ENCODE measurements at places on chromosomes 4 and X.

DNA sequence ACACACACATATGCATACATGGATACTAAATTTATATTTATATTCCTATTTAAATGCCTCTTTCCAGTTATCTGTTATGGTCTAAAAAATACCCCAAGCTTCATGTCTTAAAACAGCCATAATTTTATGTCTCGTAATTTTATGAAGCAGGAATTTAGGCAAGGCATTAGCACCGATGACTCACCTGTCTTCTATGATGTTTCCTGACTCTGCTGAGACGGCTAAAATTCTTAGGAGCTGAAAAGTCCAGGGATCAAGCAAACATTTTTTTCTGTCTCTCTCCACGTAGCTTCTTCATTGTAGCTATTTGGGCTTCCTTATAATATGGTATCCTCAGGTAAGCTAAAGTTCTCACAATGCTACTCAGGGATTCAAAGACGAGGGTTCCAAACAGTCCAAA lies 930.3 kb downstream of the STIM2 start:
- no peak for DNase-seq

- no peak for DNase-seq
Measured at GRCh38 chrX:45956191-45956870, 588.9 kb downstream of the ZNF674 start.

GRCh38 chrX:13418126-13419097 lies 98.6 kb upstream of the ATXN3L start:
- no peak for DNase-seq

DNA sequence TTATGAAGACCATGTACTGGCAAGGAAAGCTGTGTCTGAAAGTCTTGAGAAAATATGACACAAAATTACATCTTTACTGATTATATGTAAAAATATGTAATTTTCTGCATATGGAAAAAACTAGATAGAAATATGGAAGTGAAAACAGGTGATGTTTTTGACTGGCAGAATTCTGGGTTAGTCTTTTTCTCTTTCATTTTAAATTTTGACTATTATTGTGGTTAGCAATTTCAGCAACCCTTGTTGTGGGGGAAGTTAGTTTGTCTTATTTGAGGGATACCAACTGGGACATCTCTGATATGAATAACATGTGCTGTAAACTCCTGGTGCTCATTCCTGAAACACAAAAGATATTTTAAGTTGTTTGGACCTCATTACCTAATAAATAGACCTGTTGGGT lies 49.9 kb upstream of the CPEB2 start:
- DNase-seq = no peak

DNA sequence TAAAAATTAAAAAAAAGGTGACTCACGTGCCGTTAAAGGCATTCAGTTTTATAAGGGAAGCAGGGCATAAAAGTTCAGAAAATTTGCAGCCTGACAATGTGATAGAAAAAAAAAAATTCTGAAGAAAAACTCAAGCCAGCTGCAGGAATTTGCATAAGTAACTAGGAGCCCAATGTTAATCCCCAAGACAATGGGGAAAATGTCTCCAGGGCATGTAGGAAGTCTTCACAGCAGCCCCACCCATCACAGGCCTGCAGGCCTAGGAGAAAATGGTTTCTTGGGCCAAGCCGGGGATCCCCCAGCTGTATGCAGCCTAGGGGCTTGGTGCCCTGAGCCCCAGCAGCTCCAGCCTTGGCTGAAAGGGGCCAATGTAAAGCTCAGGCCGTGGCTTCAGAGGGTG lies 31.2 kb downstream of the CHM start:
- DNase-seq = no peak

DNA sequence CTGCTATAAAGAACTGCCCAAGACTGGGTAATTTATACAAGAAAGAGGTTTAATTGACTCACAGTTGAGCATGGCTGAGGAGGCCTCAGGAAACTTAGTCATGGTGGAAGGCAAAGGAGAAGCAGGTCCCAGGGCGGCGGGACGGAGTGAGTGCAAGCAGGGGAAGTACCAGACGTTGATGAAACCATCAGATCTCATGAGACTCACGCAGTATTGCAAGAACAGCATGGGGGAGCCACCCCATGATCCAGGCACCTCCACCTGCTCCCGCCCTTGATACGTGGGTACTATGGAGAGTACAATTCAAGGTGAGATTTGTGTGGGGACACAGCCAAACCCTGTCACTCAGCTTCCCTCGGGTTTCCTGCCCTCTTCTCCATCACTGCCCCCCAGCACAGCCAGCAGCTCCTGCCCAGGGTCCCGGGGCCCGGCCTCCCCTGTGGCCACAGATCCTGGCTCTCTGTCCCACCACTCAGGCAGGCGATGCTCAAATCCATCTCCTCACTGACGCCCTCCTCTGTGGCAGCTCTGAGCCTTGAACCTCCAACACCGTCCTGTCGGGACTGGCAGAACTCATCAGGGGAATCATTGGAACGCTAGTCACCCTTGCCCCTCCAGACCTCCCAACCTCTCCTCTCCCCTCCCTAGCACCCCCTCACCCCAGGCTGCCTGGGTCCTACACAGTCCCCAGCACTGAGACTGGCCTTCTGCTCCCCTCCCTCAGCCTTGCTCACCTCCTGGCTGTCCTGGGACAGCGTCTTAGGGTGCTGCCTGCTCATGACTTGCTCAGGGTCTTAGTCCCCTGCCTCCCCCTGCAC lies 37.6 kb downstream of the FGFRL1 start:
- DNase-seq = peak; percentile 16

- DNase-seq = no peak
Measured at GRCh38 chr4:107035819-107036583, at the start of gene DKK2. Gene DKK2, minus strand, starts transcription at chr4:107036313. Its CDS starts 722 bp downstream, at chr4:107035591.

GRCh38 chr4:3244747-3245146 lies 4.2 kb upstream of the MSANTD1 start:
- DNase-seq = no peak

- no peak for DNase-seq
Measured at GRCh38 chrX:13899607-13900006, 82.7 kb upstream of the GPM6B start.
